Fibroblast of villous mesenchyme (primary cell): ENCODE measurements at places on chromosomes 7 and 10. TPM values are rescaled to one million over a fixed set of nuclear protein-coding genes. Genes with fewer than 3 reads are reported as not detected.

- DNase-seq: peak; percentile 56
Observed at GRCh38 chr7:50812841-50813475, 30.3 kb upstream of the GRB10 start.

DNA sequence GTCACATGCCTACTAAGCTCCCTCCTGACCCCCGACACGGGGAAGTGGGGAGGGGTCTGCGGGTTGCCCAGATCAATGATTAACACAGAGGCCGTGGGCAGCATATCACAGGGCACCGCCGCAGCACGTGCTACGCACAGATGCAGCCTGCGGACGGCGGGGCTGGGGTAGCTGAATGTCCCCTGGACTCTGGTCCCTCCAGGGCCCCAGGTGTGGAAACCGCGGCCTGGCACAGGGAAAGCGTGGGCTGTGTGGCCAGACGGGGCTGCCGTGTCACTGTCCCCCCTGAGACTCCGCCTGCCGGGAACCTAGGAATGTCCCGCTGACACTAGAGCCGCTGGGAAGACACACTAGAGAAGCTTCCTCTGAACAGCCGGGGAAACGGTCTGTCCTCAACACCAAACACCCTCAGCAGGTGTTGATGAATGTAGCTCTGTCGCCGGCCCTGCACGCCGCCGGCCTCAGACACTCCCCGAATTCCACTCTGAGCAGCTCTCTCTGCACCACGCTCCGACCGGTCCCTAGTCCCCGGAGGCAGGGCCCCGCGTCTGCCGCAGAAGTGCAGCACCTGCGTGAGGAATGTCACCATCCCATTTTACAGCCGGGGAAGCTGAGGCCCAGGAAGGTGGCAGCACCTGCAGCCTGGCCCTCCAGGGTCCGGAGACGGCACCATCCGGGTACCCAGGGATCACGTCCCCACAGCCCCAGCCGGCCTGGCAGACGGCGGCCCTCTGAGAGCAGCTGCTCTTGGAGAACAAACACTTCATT lies 33.4 kb upstream of the PDGFA start:
- DNase-seq: no peak

DNA sequence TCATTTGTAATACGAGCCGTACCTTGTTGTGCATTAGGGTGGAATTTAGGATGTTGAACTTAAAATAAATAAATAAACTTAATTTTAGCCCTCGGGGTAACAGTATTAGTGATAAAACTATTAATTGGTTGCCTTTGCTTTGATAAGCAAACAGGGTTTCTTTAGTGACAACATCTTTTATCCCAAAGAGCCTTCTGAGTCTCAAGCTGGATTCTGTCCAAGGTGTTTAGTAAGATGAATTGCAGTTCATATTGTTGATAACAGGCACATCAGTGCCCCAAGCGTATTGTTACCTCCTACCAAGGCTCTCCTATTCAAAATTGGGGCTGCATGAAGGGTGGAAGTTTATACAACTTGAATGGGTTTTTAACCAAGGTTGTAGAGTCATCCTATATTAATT lies 144.4 kb upstream of the CELF2 start:
- no peak for DNase-seq

DNA sequence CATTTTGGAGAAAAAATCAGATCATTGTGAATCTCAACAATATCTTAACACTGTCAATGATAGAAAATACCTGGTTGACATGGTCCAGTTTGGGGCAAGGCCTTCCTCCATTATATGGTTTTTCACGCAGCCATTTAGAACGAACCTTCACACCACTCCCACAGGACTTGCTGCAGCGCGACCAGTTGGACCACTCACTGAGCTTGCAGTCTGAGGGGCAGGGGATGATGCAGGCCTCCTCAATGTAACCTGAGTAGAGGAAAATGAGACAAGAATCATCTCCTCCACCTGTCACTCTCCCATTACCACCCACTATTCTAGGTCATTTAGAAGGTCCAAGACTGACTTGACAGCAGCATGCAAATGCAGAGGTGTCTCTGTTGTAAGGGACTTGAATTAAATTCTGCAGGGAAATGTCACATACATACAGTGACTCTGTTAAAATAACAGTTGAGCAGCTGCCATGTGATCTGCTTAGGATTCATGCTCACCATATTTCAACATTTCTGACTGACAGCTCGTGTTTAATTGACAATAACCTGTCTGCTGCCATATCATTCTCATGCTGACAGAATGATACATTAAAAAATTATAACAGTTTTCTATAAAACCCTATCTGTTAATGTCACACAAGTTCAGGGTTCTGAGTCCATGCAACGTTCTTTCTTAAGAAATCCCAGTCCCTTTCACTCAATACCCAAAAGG lies 403.0 kb downstream of the THSD7A start:
- DNase-seq: no peak

GRCh38 chr10:33106767-33107166 lies 148.7 kb upstream of the ITGB1 start:
- DNase-seq: no peak

DNA sequence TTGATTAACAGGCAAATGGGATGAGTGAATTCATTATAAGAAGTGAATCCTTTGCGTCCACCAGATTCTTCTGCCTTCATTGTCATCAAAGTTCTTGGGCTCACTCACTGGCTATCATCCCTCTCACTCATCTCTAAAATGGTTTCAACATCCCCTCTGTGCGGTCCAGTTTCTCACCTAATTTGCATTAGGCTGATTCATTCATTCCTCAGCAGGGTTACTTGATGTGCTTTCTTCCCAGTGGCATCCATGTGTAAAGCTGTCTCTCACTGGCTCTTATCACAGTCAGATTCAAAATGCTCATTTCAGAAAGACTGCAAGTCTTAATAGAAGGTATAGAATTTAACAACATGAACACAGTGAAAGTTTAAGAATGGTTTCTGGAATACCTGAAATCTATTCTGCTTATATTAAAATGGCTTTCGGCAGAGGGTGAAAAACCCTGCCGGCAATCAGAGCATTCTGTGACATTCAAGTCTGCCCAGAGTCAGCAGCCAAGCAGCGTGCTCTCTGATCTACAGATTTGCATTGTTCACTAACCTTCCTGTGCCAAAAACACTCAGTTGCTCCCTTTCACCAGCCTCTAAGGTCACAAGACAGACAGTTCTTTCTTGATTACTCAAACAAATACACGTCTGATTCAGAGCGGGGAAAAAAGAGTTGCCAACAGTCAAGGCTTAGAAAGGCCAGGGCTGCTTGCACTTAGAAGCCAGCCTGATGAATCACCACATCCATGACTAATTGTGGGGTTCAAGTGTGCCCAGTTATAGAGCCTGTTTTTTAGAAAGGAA lies 106.7 kb downstream of the TES start:
- peak; percentile 95 for DNase-seq

- no peak for DNase-seq
Observed at GRCh38 chr7:41193738-41194282, 509.1 kb downstream of the INHBA start.

DNA sequence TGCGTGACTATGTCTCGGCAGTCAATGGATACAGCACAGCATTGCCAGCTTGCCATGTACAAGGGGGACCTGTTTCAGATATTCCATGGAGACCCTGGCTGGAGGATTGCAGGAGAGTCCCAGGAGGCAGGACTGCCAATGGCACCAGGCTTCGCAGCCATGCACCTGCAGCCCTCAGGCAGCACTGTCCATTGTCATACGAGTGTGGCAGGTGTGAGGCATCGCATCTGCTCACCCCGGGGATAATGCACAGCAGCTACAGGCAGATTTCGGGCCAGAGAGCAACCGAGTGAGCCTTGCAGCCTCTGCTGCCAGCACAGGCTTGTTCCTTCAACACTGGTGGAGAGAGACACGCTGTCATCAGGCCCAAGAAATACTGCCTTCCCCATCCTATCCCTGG lies 415.1 kb downstream of the PAXIP1 start:
- no peak for DNase-seq

TAS2R38 gene
- not detected in 2 replicates for total RNA-seq

MYPN gene
- 4.5 and 18.6 TPM in 2 replicates for total RNA-seq

GRCh38 chr7:77702968-77703472 lies 6.8 kb downstream of the RSBN1L start:
- no peak for DNase-seq

DNA sequence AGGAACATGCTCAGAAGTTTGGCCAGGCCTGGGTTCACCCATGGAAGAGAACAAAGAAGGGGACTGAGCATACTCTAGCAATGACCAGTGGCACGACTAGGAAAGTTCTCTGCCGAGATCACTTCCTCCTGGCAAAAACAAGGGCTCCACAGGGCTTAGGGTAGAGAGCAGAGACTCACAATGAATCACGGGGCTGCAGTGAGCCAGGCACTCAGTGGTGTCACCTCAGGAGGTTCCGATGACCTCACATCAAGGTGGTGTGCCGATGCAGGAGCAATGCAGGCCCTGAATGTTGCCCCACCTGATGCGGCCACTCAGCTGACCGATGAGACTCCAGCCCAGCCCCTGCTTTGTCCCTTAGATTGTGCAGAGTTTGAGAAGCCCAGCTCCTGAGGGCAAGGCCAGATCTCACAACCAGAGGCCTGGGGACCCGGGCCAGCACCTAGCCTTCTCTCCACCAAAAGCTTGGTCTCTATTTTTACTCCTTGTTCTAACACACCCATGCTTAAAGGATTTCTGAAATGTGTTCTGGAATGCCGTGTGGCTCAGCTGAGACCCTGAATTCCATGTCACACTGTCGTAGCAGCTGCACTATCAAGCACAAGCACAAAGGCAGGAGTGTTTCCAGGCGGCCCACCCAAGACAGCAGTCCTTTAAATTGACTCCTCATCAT lies 60.9 kb downstream of the COBL start:
- DNase-seq: no peak

DNA sequence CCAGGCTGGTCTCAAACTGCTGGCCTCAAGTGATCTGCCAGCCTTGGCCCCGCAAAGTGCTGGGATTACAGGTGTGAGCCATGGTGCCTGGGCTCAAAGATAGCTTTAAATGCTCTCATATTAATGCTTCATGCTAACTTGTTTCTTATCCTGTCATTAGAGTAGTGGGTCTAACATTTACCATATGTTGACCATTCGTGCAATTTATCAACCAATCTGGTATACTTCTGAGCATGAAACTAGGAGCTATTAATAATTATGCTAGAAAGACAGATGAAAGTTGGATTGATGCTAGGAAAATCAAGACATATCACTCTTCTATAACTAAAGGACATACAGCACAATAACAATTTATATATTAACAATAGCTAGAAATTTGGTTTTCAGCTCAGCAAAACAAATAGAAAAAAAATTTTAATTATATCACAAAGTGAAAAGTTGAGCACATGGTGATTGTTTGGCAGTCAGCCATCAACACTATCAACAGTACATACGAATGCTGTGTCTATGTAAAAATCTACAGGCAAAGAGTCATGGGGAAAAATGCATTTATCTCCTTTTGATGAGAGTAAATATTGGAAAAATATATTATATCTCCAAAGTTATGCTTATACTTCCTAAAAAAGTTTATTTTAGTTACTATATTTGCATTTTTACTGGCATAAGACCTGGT lies 112.1 kb upstream of the ABCB5 start:
- no peak for DNase-seq

GRCh38 chr10:129744134-129745111 lies 219.7 kb downstream of the EBF3 start:
- DNase-seq: no peak

PRLHR gene
- total RNA-seq: not detected in 2 replicates

DNA sequence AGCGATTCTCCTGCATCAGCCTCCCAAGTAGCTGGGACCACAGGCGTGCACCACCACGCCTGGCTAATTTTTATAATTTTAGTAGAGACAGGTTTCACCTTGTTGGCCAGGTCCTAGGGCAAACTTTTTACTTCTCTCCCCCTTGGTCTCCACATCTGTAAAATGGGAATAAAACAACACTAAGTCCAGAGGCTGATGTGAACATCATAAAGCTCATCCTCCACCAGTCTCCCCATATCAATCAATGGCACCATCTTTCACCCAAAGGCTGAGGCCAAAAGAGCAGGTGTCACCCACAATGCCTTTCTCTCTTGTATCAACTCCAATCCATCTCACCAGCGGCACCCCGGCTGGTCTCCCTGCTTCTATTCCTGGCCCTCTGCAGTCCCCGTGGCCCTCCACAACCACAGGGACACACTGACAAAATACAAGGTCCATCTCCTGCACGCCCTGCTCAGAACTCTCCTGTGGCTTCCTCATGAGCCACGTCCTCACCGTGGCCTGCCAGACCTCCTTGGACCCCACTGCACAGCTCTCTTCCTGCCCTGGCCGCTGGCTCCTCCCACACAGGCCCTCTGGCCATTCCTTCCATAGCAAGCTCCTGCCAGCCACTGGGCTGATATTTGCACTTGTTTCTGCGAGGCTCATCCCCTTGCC lies 179.0 kb downstream of the FAM107B start:
- DNase-seq: no peak

LEP gene
- not detected in 2 replicates for total RNA-seq

- peak; percentile 5 for DNase-seq
Observed at GRCh38 chr10:111836571-111836970, 347.0 kb downstream of the GPAM start.

PDK4 gene
- under 0.01 TPM in 2 replicates for total RNA-seq

DNA sequence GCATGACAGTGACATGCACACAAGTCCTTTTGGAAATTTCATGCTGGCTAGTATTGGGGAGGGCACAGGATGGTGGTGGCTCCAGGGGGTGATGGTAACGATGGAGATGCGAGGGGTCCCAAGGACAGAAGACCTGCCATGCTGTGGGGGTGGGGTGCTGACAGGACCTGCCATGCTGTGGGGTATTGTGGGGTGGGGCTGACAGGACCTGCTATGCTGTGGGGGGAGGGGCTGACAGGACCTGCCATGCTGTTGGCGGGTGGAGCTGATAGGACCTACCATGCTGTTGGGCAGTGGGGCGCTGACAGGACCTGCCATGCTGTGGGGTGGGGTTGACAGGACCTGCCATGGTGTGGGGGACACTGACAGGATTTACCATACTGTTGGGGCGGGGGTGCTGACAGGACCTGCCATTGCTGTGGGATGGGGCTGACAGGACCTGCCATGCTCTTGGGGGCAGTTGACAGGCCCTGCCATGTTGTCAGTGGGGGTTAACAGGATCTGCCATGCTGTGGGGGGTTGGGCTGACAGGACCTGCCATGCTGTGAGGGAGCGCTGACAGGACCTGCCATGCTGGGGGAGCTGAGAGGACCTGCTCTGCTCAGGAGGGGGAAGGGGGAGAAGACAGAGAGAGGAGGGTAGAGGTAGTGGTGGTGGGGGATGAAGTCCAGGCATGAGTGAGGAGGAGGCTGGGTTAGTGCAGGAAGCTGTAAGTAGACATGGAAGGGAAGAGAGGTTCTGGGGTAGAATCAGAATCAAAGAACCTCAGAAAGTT lies 36.2 kb upstream of the RET start:
- DNase-seq: no peak

- no peak for DNase-seq
Observed at GRCh38 chr7:117492649-117493048, 12.8 kb downstream of the CFTR start.

- DNase-seq: peak; percentile 11
Observed at GRCh38 chr7:781186-781849, 51.0 kb upstream of the SUN1 start.

DNA sequence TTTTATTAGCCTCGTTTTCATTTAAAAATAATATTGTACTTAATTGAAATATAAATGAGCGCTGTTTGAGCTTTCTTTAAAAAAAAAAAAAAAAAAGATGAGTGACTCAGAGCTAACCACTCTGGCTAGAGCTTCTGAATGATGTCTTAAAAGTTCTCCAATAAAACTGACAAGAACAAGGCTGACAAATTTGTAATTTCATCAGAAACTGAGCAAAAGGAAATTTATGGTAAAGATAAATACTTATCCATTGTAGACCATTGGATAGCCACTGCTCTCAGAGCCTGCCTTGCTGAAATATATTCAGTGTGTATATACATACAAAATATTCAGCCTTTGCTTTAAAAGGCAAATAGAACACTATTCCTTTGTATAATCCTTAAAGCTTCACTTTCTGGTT lies 91.2 kb upstream of the OIT3 start:
- peak; percentile 65 for DNase-seq

LLCFC1 gene
- total RNA-seq: not detected in 2 replicates

GRCh38 chr10:71543608-71544170 lies 147.0 kb downstream of the CDH23 start:
- no peak for DNase-seq
